ENCODE measurements at places on chromosomes 6 and 20.

DNA sequence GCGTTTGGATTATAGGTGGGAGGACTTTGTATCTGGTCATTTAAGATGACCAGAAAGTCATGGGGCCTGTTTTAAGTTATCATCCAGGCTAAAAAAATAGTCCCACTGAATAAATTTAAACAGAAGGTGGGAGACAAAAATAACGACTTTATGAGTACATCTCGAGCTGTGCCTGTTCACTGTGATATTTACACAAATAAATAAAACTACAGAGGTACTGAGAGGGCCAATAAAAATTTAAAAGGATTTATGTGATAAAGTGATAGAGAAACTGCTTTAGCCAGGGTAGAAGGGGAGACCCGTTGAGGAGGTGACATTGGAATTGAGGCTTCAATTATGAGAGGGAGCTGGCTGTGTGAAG, 53.4 kb upstream of the PMEPA1 start:
- DNase-seq: no peak

GRCh38 chr6:42136508-42137193, 5.8 kb downstream of the C6orf132 start:
- peak; percentile 92 for DNase-seq

GRCh38 chr6:135181333-135182070, 394 bp downstream of the MYB start:
- peak; percentile 75 for DNase-seq

- no peak for DNase-seq
Observed at GRCh38 chr6:36389353-36389752, 1.9 kb upstream of the ETV7 start.

- DNase-seq: peak; percentile 69
Observed at GRCh38 chr6:170480050-170480692, 72.9 kb downstream of the PSMB1 start.

DNA sequence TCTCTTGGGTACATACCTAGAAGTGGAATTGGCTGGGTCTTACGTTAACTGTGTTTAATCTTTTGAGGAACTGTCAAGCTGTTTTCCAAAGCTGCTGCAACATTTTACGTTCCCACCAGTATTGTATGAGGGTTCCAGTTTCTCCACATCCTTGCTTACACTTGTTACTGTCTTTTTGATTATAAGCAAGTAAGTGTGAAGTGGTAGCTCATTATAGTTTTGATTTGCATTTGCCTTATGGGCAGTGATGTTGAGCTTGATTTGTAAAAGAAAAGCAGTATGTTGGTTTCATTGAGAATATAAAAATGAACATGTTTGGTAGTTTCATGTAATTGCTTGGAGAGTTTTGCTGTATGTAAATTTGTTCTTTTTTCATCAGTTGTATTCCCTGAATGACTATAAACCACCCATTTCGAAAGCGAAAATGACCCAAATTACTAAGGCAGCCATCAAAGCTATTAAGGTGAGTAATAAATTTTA, 40.4 kb downstream of the SCAF8 start:
- DNase-seq: no peak

GRCh38 chr6:139841794-139842215, 467.4 kb upstream of the CITED2 start:
- no peak for DNase-seq

- no peak for DNase-seq
Observed at GRCh38 chr6:31687321-31687720, 6.5 kb upstream of the LY6G5C start.

DNA sequence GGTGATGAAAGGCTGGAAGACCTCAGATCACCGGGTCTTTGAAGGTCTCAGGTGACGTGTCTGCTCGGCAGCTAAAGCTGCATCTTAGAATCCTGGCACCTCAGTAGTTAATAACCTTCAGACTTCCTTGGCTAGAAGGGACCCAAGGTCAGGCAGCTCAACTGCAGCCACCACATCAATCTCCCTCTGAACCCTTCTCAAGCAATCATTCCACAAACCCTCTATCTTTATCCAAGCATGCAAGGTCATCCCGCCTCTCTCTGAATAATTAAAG, 16.7 kb upstream of the TLDC2 start:
- DNase-seq: no peak

Measured in H7 (cell line).